Right ventricle myocardium superior (tissue), 1 donor: ENCODE measurements at places on chromosomes 6 and 20. TPM values are rescaled to one million over a fixed set of nuclear protein-coding genes. Genes with fewer than 3 reads are reported as not detected.

C20orf202 gene
- total RNA-seq: 0.35 TPM

SEL1L2 gene
- 0.43 TPM for total RNA-seq

RHAG gene
- 0.62 TPM for total RNA-seq

NXT1 gene
- total RNA-seq: 6.6 TPM

ERVFRD-1 gene
- 0.05 TPM for total RNA-seq

PRDM1 gene
- total RNA-seq: 1.1 TPM

SYCP2 gene
- total RNA-seq: 0.94 TPM

C20orf204 gene
- total RNA-seq: 0.38 TPM

ARMH2 gene
- not detected for total RNA-seq

LY6G5C gene
- 1.3 TPM for total RNA-seq

BIRC7 gene
- 0.22 TPM for total RNA-seq

ARFGEF2 gene
- 36.8 TPM for total RNA-seq

BEND6 gene
- 0.16 TPM for total RNA-seq

GNAS-AS1 gene
- 0.13 TPM for total RNA-seq

AKAP7 gene
- 10.3 TPM for total RNA-seq

EPPIN gene
- total RNA-seq: not detected

SGK2 gene
- total RNA-seq: 0.38 TPM

SLC17A1 gene
- not detected for total RNA-seq

CNR1 gene
- total RNA-seq: 0.11 TPM

SLC35F1 gene
- total RNA-seq: 4.8 TPM

HLA-DPA1 gene
- 34.1 TPM for total RNA-seq

ADGRF5 gene
- total RNA-seq: 41.1 TPM

PRL gene
- total RNA-seq: not detected

POU3F2 gene
- not detected for total RNA-seq

DACT2 gene
- total RNA-seq: 1.6 TPM

GPR63 gene
- 0.40 TPM for total RNA-seq

PDE10A gene
- total RNA-seq: 11.6 TPM

ARFGEF3 gene
- total RNA-seq: 0.86 TPM

APCDD1L gene
- 0.54 TPM for total RNA-seq

SH3BGRL2 gene
- 5.9 TPM for total RNA-seq

LY6G6C gene
- total RNA-seq: not detected

UNC93A gene
- not detected for total RNA-seq

ETV7 gene
- not detected for total RNA-seq

ZNF311 gene
- 0.08 TPM for total RNA-seq

FKBP1C gene
- 0.40 TPM for total RNA-seq

PIGU gene
- total RNA-seq: 10.9 TPM

BHLHE23 gene
- not detected for total RNA-seq

IRAK1BP1 gene
- total RNA-seq: 4.4 TPM

DLK2 gene
- 1.0 TPM for total RNA-seq

SPDEF gene
- total RNA-seq: not detected

RIPOR3 gene
- 8.1 TPM for total RNA-seq

MYB gene
- 0.22 TPM for total RNA-seq

EGFL8 gene
- total RNA-seq: 6.1 TPM

LY6G6F gene
- not detected for total RNA-seq

PACRG gene
- total RNA-seq: 7.4 TPM

TTK gene
- total RNA-seq: 0.32 TPM

JPH2 gene
- total RNA-seq: 181 TPM

GSTA3 gene
- total RNA-seq: not detected

RBM24 gene
- 187 TPM for total RNA-seq

TMEM74B gene
- 5.2 TPM for total RNA-seq

HEY2 gene
- 60.6 TPM for total RNA-seq

CNKSR3 gene
- 19.7 TPM for total RNA-seq

ZFP64 gene
- total RNA-seq: 7.9 TPM

PERP gene
- total RNA-seq: 42.1 TPM

RAMACL gene
- 1.3 TPM for total RNA-seq

TCF19 gene
- 3.6 TPM for total RNA-seq

SLCO4A1 gene
- 12.1 TPM for total RNA-seq
